ENCODE measurements at places on chromosomes 3 and 15. TPM values are rescaled to one million over a fixed set of nuclear protein-coding genes. Genes with fewer than 3 reads are reported as not detected.

DNA sequence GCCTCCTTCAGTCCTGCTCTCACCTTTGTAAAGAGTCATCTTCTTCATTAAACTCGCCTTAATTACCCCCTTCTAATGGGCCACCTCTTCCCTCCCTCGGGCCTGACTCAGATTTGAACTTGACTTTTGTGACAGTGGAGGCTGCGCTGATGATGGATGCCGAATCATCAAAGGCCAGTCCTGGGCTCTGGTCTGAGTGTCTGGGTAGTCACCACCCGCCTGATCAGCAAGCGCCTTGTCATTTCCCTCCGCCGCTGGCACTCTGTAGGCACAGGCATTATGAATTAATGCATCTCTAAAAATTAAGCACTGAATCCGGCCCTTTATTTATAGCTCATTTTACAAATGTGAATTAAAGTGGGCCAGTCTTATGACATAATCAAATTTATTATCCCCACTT lies 116.7 kb upstream of the PROK2 start:
- DNase-seq: no peak

DNA sequence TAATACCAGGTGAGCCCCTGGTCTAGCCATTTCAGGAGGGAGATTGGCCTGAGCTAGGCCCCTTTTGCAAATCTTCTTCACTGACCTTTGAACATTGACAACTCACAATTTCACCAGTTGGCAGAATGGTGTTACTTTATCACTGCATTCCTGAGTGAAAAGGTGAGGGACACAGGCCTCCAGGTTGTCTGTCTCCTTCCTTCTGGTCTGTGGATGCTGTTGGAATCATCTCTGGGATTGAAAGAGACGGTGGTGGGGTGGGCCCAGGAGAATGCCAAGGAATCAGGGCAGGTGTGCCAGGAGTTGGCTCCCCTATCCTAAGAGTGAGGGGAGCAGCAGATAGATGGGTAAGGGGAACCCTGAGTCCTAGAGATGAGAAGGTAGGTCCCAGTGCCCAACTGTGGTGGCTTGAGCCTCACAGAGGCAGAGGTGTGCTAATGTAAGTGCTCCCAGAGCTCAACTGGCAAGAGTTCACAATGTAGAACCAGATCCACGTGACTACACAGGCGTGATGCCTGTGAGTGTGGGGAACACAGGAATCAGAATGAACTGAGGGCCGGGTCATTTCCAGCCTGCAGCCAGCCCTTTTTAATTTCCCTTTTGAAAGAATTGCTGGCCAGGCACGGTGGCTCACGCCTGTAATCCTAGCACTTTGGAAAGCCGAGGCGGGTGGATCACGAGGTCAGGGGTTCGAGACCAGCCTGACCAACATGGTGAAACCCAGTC lies 11.2 kb downstream of the C3orf62 start:
- no peak for DNase-seq

DNA sequence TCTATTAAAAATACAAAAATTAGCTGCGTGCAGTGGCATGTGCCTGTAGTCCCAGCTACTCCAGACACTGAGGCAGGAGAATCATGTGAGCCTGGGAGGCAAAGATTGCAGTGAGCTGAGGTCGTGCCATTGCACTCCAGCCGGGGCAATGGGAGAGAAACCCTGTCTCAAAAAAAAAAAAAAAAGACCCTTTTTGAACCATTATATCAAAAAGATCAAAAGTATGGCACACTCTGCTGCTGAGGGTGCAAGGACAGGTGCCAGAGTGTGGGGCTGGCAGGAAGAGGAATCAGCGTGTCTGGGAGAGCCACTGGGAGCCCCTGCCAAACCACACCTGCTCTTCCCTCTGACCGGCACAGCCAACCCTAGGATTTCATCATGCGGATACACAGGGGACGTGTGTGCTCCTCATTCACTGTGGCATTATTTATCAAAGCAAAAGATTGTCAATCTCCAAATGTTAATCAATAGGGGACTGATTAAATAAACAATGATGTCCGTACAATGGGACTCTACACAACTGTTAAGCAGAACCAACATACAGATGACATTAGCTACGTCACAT lies 147.3 kb upstream of the TLE3 start:
- no peak for DNase-seq

GRCh38 chr3:155309581-155309980 lies 16.1 kb upstream of the STRIT1 start:
- DNase-seq: no peak

DNA sequence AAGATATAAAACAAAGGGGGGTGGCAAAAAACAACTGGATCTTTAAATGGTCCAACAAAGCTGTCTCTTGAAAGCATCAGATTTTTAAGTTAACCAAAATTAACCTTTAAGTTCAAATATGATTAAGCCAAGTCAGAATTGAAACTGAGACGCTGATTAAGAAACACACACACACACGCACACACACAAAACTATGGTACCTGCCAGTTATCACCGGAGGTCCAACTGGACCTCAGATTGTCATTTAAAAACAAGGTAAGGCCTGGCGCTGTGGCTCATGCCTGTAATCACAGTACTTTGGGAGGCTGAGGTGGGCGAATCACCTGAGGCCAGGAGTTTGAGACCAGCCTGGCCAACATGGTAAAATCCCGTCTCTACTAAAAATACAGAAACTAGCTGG lies 10.4 kb downstream of the ARF4 start:
- no peak for DNase-seq

Gene FETUB
- not detected for total RNA-seq

Gene ZDHHC23
- total RNA-seq: 7.7 TPM

All from mucosa of gallbladder (tissue), 1 donor.